ENCODE measurements at places on chromosomes 1 and 21.
A peak's percentile ranks its signal among the peaks of the same experiment; 100 is the strongest.

- no peak for DNase-seq
These were observed 135.9 kb upstream of the KCNK2 start for GRCh38 chr1:214946615-214947014.

GRCh38 chr21:45128613-45129188 lies 54.3 kb downstream of the ADARB1 start:
- DNase-seq: peak; percentile 47

GRCh38 chr1:10980094-10980577 lies 32.3 kb upstream of the TARDBP start:
- DNase-seq: no peak

DNA sequence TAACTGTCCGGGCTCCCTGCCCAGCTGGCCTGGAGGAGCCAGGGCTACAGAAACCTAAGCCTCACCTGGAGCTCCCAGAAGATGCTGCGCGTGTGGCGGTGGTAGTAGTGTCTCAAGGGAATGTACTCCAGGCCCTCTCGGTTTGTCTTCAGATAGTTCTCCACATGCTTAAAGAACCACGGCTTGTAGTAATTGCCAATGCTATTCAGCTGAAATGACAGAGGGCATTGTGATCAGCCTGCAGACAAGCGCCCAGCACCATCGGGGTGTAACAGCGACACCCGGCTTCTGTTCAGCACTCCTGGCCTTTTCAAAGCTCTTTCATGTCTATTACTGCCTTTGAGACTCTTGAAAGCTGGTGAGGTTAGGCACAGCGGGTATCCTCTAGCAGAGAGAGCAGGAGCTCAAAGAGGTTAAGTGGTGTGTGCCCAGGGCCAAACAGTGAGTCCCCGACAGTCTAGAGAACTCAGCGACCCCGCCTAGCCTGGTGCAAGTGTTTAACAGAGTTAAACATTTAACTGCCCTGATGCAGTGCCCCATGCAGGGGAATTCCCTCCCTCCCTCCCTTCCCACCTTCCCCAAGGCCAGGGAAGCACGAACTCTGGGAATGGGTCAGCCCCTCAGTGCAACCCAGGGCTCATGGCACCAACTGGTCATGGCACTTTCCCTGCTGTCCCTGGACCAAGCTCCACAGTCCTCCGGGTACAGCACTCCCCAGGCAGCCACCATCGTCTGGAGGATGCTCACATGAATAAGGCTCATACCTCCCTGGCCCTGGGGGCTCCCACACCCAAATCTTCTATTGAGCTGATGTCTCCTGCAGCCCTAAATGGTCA lies 21.5 kb downstream of the DHCR24 start:
- no peak for DNase-seq

DNA sequence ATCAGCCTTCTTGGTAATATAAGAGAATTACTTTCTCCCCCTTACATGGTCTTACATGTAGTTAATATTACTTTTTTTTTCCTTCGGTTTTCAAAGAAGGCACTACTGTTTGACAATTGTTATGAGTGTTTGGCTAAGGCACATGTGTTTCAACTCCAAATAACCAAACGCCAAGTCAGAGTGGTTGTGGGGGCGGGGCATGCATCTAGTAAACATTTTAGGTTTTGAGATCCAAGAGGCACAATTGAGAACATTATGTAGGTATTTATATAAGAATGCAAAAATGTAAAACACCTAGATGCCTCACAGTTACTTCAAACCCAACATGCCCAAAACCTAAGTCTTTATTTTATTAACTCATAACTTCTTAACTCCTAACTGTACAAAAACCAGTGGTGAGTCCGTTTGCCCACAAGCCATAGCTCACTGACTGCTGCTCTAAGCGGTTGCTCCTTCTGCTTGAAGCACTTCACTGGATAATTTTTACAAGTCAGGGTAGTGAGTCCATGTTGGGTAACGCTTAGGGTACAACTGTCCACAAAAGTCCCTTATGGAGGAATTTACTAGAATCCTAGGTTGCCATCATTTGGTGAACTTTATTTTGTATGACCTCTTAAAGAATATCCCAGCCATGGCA lies 189.9 kb downstream of the HUNK start:
- DNase-seq: no peak

All from stimulated activated CD8-positive, alpha-beta memory T cell treated with anti-CD3 and anti-CD28 coated beads, Interleukin-4, amount 100 ng/mL, for 1 hour (primary cell).